ENCODE measurements at places on chromosomes 12 and 14.

GRCh38 chr12:124548854-124549378 lies 18.5 kb downstream of the NCOR2 start:
- peak; percentile 20 for DNase-seq

DNA sequence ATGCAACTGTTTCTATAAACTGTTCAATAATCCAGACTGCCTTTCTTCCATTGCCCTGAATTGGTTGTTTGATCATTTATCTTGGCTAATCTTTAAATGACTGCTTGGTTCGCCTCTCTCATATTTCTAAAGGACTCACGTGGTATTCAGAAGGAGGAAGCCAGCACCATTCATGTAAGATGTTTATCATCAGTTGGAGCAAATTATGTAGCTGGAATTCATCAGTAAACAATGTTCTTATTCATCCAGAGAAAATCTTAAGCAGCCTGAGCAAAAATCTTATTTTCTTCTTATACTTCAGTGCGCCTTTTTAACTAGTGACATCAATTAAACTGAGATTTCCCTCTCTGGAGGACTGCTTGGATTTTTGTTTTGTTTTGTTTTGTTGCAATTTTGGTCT lies 538.7 kb upstream of the TMEM132C start:
- DNase-seq = no peak

DNA sequence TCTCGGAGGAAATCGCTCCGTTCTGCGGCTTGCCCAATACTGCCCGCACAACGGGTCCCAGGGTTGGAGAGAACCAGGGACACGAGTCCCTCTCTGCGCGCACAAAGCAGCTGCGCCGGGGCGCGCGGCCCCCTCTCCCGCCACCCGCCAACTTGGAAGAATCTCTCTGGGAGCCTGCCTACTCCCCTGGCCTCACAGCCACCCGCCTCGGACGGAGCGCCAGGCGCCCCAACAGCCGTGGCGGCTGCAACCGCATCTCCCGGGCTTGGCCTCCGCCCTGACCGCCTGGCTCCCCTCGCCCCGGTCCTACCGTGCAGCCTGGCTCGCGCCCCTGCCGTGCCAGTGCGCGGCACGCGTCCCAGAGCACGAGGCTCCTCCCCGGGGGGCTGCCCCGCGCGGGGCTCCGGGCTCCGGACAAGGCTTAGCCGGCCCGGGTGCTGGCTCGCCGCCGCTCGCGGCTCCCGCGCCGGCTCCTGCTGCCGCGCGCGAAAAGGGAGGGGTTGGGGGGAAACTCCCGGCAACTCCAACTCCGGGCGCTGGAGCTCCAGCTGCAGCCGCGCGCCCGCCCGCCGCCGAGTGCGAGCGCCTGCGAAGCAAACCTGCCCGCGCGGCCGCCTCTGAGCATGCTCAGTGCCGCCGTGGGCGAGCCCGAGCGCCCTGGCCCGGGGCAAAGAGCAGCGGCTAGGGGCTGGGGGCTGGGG lies at the start of gene STXBP6:
STXBP6 (minus strand) TSS at position 580 of the 701 bp plus-strand sequence. CDS start 75,329 bp downstream, outside the sequence.
- no peak for DNase-seq

DNA sequence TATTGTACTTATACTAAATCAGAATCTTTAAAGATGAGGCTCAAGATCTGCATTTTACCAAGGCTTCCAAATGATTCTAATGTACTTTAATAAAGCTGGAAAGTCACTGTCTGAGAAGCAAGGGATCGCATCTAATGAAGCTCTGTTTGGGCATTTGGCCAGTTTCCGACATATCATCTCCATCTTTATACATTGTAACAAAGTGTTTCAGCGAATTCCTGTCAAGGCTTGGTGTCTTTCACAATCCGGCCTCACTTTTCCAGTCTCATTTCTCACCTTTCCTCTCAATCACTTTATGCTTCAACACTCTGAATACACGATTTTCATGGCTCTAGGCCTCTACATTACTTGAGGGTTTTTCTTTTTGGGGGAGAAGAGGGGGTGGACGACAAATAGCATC lies 27.5 kb upstream of the INSM2 start:
- DNase-seq = no peak

- no peak for DNase-seq
Observed at GRCh38 chr12:67348683-67349082, 79.5 kb downstream of the CAND1 start.

DNA sequence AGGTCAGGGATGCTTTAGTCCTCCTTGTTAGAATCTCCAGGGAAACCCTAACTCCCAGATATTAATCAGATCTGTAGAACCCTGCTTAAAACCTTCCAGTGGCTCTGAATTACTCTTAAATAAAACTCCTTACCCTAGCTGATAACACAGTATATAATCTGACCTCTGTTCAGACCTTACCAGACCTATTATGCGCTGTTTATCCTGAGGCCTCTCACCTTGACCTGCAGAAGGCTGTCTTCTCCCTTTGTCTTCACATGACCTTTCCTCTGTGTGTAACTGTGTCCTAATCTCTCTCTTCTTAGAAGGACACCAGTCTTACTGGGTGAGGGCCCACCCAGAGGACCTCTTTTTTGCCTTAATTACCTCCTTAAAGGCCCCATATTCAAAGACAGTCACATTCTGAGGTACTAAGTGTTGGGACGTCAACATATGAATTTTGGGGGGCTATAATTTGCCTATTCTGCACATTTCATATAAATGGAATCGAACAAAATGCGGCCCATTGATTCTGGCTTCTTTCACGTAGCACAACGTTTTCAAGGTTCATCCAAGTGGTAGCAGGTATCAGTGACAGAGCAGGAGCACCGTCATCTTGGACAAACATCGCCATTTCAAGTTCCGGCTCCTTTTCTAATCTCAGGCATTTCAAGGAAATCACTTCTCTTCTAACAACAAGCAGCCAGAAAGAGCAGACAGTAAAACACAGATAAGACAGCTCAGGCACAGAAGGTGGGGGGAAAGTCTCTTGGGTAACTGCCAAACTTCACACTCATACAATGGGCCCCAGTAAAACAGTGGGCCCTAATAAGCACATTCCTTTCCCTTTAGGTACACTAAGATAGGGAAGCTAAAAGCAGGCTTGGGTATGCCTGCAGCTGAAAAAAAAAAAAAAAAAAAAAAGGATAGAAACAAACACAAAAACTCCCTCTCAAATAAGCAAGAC lies 200.2 kb upstream of the NUDT4 start:
- no peak for DNase-seq

GRCh38 chr12:92649511-92650227 lies 53.1 kb upstream of the PLEKHG7 start:
- DNase-seq = peak; percentile 2

- no peak for DNase-seq
Observed at GRCh38 chr12:6183689-6184428, 16.3 kb upstream of the CD9 start.

DNA sequence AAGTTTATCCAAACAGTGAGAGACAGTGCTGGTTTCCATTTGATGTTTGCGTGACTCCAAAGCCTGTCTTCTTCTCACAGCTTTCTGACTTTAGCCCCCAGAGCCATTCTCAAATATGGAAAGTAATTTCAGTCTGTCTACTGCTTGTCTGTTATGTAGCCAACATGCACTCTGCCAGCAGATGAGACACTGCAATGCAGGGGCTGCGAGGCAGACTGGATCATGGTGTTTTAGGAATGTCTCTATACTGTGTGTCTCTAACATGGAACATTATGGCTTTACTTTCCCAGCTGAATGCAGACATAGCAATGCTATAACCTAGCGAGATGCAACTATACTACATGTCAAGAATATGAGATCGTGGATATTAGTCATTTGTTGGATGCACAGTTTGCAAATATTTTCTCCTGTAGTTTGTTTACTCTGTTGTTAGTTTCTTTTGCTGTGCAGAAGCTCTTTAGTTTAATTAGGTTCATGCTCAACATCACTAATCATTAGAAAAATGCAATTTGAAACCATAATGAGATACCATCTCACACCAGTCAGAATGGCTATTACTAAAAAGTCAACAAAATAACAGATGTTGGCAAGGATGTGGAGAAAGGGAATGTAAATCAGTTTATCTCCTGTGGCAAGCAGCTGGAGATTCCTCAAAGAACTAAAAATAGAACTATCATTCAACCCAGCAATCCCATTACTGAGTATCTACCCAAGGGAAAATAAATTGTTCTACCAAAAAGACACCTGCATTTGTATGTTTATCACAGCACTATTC lies 235.8 kb upstream of the TMTC1 start:
- DNase-seq = no peak

GRCh38 chr14:94921456-94921855 lies 151.5 kb upstream of the GSC start:
- DNase-seq = no peak

- DNase-seq = no peak
Observed at GRCh38 chr12:45434094-45434493, 218.2 kb downstream of the ANO6 start.

GRCh38 chr12:54680374-54680773 lies 32.2 kb upstream of the DCD start:
- DNase-seq = no peak

DNA sequence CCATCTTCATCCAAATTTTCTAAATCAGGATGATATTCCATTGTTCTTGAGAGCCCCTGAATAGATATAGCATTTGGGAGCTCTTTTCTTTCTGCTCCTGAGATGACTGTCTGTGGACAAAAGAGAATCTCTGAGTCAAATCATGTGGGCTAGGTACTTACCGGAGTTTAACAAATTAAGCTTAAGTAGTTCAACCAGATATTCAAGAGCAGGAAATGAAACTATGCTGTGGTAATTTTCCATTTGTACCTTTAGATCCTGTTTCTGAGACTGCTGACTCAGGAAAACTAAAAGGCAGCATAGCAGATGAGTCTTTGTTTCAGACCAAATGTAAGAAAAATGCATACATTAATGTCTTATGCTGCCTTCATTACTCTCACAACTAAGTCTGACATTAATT lies at the start of gene CLEC7A:
CLEC7A (minus strand) TSS at position 158 of the 400 bp plus-strand sequence; CDS start at position 41, 117 bp downstream.
- DNase-seq = peak; percentile 23

- no peak for DNase-seq
Observed at GRCh38 chr14:74575507-74575906, 36.5 kb downstream of the LTBP2 start.

GRCh38 chr12:76925135-76925534 lies 46.3 kb upstream of the CSRP2 start:
- DNase-seq = no peak

- DNase-seq = no peak
Observed at GRCh38 chr12:84085046-84085445, 827.6 kb downstream of the SLC6A15 start.
